HFFc6 (cell line): ENCODE measurements at places on chromosomes 1 and 21. TPM values are rescaled to one million over a fixed set of nuclear protein-coding genes. Genes with fewer than 3 reads are reported as not detected.

GRCh38 chr1:220552672-220553260, 24.8 kb downstream of the MARK1 start:
- no peak for DNase-seq

DNA sequence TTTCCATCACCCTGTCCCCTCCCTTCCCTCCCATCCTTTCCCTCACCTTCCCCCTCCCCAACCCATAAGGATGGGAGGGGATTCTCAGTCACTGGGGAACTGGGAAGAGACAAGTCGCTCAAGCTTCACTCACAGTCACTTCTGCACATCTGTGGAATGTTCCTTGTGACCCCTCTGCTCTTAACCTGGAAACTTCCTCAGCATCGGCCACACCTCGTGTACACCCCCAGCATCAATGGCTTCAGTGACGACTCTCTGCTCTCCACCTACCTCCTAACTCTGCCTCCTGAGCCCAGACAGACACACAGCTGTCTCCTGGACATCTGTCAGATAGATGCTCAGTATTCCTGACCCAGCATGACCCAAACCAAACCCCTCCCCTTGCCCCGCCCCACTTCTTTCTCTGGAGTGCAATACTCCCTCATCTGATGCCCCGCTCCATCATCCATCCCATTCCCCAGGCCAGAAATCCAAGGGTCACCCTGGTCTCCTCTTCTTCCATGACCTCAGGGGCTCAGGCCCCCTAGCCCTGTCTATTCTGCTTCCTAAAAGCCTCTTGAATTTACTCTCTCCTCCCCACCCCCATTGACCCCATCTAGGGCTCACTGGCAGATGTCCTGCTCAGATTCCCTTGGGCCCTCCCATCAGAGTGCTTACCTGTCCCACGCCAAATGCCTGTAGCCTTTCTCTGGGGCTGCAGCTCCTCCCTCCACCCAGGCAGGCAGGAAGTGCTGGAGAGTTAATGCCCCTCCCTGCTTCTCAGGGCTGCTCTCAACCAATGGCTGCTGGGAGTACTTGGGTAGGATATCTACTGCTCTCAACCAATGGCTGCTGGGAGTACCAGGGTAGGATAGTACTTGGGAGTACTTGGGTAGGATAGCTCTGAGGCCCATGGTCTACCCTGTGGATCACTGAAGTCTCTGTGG, 83.1 kb upstream of the CSF3R start:
- DNase-seq = no peak

DNA sequence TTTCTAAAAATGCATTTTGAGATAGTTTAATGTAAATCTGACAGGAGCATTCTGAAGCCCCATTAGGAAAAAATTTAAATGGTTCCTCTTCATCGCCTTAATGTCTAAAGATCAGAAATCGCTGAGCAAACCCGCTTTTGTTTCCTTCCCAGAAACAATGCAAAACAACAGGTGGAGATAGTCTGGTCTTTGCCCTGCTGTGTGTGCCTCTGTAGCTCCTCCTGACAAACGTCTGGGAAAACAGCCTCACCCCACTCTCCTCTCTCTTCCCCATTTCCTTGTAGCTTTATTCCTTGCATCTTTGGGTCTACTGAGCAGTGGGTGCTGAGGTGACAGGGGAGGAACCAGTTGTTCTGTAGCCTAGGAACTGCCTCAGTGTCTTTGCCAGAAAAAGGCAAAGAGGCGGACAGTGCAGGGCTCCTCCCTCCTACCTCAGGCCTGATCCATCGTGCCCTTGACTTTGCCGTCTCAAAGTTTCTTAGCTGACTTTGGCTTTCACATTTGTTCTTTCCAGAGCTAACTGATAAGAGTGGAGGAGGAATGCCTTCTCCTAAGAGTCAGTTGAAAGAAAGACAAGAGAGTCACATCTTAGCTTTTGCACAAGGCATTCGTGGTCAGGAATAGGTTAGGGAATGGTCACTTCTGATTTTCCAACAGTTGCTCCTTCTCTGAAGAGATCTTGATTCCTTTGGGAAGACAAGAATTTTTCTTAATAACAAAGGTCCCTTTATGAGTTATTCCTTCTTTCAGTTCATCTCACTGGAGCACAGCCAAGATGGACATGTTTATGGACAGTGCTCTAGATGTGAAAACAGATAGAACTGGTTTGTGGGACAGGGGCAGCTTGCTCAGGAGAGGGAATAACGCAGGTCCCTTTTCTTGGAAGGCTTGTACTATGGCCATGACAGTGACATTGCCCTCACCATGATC, 24.9 kb downstream of the SYT11 start:
- DNase-seq = no peak

GRCh38 chr1:19410393-19410792, 74.9 kb downstream of the CAPZB start:
- DNase-seq = no peak

- DNase-seq = no peak
Measured at GRCh38 chr21:31622397-31622796, 37.1 kb upstream of the SOD1 start.

- no peak for DNase-seq
Measured at GRCh38 chr1:220123889-220124288, 30.0 kb downstream of the IARS2 start.

DNA sequence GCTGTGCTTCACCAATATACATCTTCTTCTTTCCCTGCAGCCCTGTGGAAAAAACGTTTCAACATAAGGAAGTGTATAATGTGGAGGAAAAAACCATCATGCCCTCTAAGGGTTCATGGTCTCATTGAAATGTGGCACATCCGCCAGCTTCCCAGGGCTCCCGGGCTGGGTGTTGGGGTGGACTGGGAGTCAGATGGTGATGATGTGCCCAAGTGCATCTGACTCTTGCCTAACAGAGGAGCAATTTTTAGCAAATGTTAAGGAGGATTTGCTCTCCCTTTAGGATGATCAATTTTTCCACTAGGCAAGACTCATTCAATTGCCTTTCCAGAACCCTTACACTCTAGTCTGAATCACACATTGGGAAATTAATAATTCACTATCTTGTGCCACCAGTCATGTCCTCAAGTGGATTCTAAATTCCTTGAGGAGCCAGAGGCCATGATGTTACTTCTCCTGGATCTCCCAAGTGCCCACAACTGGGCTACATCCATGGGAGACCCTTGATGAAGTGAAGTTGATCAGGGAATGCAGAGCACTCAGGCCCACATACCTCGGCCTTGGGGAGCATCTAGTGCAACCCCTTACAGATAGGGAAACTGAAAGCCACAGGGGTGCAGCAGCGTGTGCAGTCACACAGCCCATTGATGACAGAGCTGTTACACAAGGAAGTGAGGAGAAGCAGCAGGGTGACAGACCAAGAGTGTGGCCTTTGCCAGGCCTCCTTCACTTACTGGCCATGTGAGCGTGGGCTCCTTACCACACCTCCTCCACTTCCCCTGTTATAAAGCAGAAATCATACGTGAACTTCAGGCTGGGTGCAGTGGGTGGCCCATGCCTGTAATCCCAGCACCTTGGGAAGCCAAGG, 100.0 kb upstream of the SLC44A3 start:
- DNase-seq = no peak

GRCh38 chr21:15764878-15765277, 35.1 kb downstream of the USP25 start:
- no peak for DNase-seq

- DNase-seq = peak; percentile 39
Measured at GRCh38 chr1:205936846-205937586, 6.2 kb downstream of the SLC26A9 start.

- DNase-seq = no peak
Measured at GRCh38 chr1:48127735-48128685, 94.5 kb upstream of the SLC5A9 start.

DNA sequence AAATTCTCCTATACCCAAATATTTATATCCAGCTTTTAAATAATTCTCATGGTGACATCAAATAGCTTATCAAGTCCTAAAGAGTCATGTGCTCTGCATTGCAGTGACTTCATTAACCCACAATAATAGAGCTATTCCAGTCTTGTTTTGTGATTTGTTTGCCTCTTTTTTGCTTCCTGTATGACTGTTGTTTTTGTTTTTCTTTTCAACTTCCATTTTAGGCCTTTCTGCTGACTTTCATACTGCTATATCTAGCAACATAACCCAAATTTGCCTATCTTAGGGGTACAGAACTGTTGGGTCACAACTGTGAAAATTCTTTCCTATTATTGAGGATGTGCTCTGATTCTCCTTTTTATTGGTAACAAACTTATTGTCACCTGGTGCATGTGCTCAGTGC, 30.3 kb downstream of the SPATA17 start:
- no peak for DNase-seq

The NUF2 gene
- total RNA-seq = 11.8 to 25.7 TPM (median 22.3 TPM) in 3 replicates

The DIO1 gene
- total RNA-seq = not detected in 2 replicates
